ENCODE measurements at places on chromosomes 13 and 19.
A peak's percentile ranks its signal among the peaks of the same experiment; 100 is the strongest.

GRCh38 chr19:31784671-31785101 is 435.4 kb upstream of the TSHZ3 start:
- no peak for DNase-seq

- no peak for DNase-seq
Measured at GRCh38 chr13:26041444-26041843, 10.4 kb downstream of the SHISA2 start.

DNA sequence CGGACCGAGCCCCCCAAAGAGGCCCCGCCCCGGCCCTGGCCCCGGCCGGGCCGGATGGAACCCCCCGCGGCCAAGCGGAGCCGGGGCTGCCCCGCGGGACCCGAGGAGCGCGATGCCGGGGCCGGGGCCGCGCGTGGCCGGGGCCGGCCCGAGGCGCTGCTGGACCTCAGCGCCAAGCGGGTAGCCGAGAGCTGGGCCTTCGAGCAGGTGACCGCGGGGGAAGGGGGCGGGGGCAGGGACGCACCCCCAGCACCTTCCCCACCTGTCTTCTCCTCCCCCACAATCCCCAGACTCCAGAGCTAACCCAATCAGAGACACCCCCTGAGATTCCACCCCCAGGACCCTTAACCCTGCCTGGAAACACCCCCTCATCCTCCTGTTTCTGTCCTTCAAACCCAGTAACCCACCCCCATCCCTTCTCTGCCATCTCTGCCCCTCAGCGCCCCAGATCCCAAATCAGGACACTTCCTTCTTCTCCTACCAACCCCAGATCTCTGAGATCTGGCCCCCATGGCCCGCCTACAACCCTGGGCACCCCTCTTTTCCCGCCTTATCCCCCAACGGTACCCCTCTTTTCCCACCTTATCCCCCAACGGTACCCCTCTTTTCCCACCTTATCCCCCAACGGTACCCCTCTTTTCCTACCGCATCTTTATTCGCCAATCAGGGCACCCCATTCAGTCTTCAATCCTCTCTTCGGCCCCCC is 505 bp downstream of the ZSWIM4 start:
- no peak for DNase-seq

DNA sequence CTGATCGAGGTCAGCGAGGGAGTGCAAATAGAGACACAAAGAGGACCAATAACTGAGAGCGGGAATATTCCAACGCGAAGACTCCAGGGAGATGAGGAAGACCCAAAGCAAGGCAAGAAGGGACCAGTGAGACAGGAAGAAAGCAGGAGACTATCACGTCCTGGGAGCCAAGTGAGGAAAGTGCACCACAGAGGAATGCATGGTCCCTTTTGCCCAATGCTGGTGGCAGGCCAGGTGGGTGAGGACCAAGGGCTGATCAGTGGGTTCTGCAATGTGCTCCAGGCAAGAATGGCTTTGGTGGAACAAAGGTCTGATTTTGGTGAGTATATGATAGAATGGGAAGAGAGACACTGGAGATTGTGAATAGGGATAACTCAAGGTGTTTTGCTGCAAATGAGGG is 25.4 kb downstream of the CHST8 start:
- DNase-seq = no peak

GRCh38 chr13:45447050-45447661 is 17.6 kb upstream of the COG3 start:
- no peak for DNase-seq

- DNase-seq = no peak
Measured at GRCh38 chr19:18100710-18101109, 3.1 kb downstream of the MAST3 start.

DNA sequence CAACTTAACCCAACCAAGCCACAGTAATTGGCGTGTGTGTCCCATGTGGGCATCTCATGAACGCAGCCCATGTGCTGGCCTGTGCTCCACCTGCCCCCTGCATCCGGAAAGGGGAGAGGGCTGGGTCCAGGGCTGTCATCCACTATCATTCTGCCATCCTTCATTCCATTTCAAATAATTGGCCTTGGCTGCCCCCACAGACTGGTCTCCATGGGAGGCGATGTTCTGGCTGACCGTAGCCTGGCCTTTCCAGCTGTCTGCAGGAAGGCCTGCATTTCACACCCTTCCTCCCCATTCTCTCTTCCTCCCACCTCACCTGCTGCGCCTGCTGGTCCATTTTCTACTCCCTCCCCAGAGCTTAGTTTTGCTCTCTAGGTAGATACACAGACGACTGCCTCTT is 442.8 kb downstream of the COG6 start:
- no peak for DNase-seq

GRCh38 chr19:9498183-9498902 is at the start of gene ZNF560:
Gene ZNF560, minus strand, starts transcription at chr19:9498616. Its CDS starts 23,303 bp downstream, at chr19:9475313.
- DNase-seq = no peak

GRCh38 chr19:50720921-50721381 is 1.3 kb upstream of the SHANK1 start:
- no peak for DNase-seq

DNA sequence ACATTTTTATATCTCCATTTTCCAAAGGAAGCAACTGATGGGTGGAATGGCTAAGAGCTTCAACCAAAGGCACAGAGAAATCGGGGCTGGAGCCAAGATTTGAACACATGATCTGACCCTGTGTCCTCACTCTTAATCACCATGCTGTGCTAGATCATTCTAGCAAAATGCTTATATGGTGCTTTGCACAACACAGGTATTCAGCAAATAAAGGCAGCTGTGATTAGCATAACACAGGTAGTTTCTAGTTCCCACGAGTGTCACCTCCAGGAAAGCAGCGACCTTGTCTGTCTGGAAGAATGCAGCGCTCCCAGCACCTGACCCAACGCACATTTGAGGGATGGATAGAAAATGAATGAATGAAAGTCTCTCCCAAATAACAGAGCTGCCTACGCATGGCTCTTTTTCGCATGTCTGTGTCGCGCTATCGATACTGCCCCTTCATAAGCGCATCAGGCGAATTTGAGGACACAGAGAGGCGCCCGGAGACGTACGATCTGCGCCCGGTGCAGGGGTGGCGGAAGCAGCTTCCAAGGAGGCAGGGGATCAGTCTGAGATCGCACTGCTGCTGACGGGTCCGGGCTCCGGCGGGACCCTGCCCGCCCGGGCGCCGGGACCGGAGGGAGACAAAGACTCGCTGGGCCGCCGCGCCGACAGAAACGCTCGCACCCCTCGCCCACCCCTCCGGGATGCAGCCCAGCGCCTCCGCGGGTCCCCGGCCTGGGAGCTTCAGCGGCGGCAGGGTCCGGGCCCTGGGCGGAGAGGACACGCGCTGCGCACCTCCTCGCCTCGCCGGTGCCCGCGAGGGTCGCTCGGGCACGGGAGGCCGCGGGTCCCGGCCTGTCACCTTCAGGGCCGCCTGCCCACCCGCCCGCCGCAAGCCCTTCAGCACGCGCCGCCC is 609 bp downstream of the EPS15L1 start:
- DNase-seq = peak; percentile 21

GRCh38 chr13:37884674-37885073 is 15.1 kb upstream of the TRPC4 start:
- DNase-seq = no peak

Data from 8988T (cell line).